ENCODE measurements at places on chromosomes 1 and 21. TPM values are rescaled to one million over a fixed set of nuclear protein-coding genes. Genes with fewer than 3 reads are reported as not detected.

The C1orf141 gene
- total RNA-seq, result not detected

The ARHGAP29 gene
- 0.04 TPM for total RNA-seq

DNA sequence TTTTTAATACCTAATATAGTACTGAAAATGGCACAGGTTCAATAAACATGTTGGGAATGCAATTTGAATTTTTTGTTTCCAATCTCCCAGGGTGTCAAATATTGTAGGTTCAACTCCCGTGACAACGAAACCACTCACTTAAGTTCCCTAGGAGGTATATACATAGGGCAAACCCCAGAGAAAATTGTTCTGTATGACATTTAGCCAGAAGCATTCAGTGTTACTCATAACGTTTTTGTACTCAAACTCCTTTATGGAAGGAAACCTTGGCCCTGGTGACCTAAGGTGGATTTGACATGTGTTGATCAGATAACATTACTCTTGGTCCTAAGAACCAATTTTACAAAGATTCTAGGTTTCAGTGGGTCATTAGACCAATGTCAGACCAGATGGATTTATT, 110.6 kb downstream of the USP25 start:
- no peak overlapping the region for H3K4me3 ChIP-seq
- no peaks in the 10 kb centered on the region for H3K27me3 ChIP-seq
- peaks cover 31% of the 10 kb centered on the region for H3K36me3 ChIP-seq
- no peaks in the 10 kb centered on the region for H3K4me1 ChIP-seq

DNA sequence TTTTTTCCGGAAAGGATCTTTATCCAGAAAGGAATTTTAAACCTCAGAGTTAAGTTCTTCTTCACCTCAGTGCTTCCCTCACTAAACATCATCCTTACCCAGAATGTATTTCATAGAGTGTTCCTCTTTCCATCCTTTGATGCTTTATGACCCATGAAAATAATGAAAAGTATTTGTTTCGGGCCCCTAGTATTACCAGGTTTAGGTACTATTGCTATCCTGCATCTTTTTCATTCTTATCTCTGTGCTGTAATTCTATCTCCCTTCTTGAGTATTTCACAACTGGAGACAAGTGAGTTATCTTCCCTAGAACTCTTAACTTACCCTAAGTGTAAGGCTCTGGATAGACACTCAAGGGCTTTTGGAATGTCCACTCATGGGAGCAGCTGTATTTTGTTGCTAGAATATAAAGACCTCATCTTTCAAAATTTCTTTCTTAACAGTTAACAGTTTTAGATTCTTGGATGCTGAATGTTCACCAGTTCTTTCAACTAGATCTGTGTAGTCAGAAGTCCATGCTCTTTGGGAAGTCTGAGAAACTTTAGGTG, 26.2 kb downstream of the UCK2 start:
- no peaks in the 10 kb centered on the region for H3K27me3 ChIP-seq
- no peaks in the 10 kb centered on the region for H3K36me3 ChIP-seq
- no peak overlapping the region for H3K27ac ChIP-seq
- DNase-seq, result no peak

GRCh38 chr1:153944005-153944826, 2.3 kb downstream of the DENND4B start:
- H3K4me1 ChIP-seq, result peaks cover 37% of the 10 kb centered on the region
- peaks cover 17% of the 10 kb centered on the region for H3K36me3 ChIP-seq
- DNase-seq, result no peak
- H3K4me3 ChIP-seq, result peak overlapping the region; percentile 78

GRCh38 chr1:179126338-179127060, 44.6 kb downstream of the TOR3A start:
- H3K4me3 ChIP-seq, result no peak overlapping the region
- no peak overlapping the region for H3K27ac ChIP-seq
- DNase-seq, result no peak

All from Karpas-422 (cell line).